ENCODE measurements at places on chromosomes 7 and 10.

DNA sequence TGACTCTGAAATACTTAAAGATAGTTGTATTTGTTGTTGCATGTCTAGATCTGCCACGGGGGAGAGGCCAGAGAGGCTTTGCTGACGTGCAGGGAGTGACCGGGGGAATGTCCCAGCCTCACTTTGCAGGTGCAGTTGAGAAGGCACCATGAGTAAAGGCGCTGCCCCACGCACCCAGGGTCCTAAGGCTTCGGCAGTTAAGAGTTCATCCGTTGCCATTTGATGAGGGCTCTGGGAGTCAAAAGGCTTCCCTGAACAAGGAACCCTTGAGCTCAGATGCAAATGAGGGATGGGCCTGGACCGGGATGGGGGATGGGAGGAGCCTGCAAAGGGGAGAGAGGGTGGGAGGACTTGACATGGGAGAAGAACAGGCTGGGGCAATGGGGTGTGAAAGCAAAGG, 20.4 kb downstream of the PPP2R2D start:
- DNase-seq, result no peak

- no peak for DNase-seq
Observed at GRCh38 chr7:133672866-133673265, 420.0 kb downstream of the EXOC4 start.

DNA sequence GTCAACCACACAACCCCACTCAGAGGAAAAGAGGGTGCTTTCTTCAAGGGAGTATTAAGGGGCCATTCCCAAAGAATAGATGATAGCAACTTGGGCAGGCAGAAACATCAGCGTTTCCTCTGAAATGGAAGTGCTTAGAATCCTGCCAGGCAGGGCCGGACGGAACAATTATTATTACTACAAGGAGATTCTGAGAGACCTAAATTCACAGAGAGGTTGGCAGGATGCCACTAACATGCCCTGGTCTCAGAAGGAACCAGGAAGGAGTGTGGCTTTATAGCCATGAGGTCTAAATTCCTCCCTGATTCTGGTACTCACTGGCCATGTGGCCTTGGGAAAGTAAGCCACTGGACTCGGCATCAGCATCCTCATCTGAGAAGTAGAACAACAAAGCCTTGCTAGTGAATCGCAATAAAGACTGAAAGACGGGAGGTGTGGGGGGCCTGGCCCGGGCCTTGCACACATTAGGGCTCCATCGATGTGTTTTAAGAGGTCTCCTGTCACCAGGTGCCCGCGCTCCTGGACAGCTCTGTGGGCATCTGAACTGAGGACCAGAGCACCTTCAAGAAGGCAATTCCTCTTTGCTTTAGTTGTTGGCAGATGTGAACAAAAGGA, 131.5 kb downstream of the OAT start:
- no peak for DNase-seq

GRCh38 chr7:151844071-151844824, 32.7 kb downstream of the PRKAG2 start:
- no peak for DNase-seq

DNA sequence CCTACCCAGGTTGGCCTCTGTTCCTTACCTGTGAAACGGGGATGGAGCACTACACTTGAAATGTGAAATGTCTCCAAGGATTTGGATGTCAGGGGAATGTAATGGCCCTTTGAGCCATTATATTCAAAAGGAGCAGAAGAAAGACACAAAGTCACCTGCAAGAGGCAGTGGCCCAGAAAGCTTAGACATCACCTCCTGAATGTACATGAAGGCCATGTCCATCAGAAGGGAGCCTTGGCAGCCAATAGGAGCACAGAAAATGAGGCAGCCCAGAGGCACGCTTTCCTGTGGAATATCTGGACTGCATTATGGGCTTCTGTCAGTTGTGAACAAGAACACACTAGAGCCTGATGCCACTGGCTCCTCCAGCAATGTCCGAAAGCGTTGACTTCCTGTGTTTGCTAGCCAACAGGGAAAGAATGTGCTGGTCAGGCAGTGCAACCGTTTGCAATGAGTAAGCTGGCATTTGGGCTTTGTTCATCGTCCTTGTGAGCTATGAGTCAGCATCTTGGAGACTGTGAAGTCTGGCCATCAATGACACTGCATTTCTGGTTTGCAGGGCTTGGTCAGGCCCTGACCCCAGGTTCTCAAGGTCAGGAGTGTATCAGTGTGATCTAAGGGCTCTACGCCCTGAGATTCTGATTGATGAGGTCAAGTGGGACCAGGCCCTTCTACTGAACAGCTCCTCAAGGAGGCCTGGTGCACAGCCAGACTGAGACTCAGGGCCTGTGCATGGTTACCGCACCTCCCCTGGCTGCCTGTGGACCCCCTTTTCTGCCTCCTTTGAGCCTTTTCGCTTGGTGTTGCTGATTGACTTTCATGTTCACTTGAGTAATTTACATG, 222.4 kb downstream of the RPS24 start:
- no peak for DNase-seq

- no peak for DNase-seq
Observed at GRCh38 chr7:112868609-112869008, 78.4 kb upstream of the TMEM168 start.

DNA sequence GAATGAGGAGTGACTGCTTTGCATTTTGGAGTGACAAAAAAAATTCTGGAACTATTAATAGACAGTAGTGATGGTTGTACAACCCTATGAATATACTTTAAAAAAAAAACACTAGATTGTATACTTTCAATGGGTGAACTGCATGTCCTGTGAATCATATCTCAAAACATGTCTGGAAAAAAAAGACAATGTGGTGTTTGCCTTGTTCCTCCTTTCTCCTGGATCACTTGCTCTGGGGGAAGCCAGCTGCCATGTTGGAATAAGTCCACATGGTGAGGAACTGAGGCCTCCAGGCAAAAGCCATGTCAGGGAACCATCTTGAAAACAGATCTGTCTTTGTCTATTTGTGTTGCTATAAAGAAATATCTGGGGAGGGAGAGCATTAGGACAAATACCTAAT, 39.5 kb upstream of the YAE1 start:
- DNase-seq, result no peak

DNA sequence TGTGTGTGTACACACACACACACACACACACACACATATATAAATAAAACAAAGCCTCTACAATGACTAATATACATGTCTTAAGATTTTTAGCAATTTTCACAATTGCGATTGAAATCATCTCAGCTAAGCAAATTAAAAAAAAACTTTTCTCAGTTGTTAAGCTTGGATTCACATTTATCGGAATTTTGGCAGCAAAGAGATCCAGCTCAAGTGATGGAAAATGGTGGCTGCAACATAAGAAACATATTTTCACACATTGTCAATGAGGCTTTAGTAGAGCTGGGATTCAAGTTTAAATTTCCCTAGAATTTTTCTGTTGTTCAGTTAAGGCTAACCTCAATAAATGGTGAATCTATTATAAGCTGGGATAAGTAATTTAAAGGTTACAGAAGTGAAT, 768.6 kb upstream of the SORCS1 start:
- DNase-seq, result no peak

GRCh38 chr10:130934293-130935127, 377.0 kb downstream of the TCERG1L start:
- no peak for DNase-seq

- no peak for DNase-seq
Observed at GRCh38 chr10:66337211-66337610, 588.6 kb upstream of the LRRTM3 start.

DNA sequence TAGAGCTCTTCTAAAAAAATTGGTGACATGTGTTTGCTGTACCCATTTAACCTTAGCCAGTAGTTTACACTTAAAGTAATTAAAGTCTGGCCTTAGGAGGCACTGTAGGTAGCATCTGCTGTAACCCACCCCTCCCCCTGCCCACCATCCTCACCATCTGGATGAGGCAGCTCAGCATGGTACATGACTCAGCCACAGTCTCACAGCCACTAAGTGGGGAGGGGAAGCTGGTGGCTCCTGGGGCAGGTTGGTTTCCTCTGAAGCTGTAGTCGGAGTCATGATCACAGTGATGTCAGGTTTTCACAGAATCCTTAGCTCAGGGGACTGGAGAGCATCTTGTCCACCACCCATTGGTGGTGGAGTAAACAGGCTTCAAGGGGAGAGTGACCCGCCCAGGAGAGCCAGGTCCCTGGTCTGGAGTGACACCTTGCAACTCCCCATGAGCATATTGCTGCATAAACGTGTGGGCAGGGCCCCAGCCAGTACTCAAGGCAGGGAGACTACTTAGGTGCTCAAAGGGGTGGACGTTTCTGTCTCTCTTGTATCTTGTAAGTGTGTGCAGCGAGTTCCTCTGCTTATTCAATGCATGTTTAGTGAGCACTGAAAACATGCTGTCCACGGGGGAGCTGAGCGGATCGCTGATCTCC, 125.9 kb downstream of the GRK5 start:
- DNase-seq, result peak; percentile 72

GRCh38 chr10:32372000-32372875, 25.3 kb upstream of the EPC1 start:
- no peak for DNase-seq

DNA sequence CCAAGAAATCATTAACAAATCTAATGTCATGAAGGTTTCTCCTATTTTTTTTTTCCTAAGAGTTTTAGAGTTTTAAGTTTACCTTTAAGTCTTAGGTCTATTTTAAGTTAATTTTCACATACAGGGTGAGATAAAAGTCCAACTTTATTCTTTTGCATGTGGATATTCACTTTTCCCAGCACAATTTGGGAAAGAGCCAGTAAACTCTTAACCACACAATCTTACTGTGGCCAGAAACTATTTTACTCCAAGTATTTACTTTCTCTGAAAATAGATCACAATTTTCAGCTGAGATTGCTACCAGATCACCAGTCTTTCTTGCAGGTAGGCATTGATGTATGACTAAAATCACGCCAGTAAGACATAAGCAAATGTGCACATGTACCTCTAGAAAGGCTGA, 728.5 kb downstream of the TNS3 start:
- no peak for DNase-seq

- DNase-seq, result no peak
Observed at GRCh38 chr10:29669149-29669548, 34.4 kb upstream of the SVIL start.

- DNase-seq, result no peak
Observed at GRCh38 chr10:78412605-78413004, 378.9 kb downstream of the RPS24 start.

DNA sequence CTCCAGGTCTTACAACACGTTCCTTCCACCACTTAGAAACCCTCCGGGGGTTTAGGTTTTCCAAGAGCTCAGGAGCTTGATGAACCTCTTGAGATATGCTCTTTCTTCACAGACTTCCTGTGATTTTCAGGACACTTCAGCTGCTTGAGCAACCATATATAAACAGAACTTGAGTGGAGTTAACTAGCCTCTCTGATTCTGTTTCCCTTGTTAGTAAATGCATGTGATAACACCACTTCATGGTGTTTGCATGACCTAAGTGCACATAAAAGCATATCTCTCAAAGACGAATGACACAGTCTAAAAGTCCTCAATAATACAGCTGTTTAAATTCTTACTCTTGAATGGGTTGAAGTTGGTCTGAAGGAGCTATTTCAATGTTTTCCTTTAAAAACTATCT, 9.9 kb downstream of the PRR15 start:
- DNase-seq, result no peak

- no peak for DNase-seq
Observed at GRCh38 chr10:5457741-5458140, 41.6 kb downstream of the CALML5 start.

DNA sequence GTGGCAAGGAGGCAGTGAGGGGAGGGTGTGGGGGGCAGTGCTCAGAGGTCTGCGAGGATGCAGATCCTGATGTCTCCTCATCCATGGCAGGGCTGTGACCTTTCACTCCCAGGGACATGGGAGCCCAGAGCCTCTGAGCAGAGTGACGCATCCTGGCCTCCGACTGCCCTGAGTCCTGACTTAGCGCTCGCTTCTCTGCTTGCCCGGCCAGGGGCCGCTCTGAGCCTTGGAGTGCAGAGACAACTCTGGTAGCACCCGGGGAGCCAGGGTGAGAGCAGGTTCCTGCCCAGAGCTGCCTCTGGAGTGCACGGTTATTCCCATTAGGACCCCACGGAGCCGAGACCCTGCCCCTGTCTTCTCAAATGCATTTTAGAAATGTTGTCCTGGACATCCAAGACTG, 188.0 kb downstream of the TCERG1L start:
- DNase-seq, result no peak

DNA sequence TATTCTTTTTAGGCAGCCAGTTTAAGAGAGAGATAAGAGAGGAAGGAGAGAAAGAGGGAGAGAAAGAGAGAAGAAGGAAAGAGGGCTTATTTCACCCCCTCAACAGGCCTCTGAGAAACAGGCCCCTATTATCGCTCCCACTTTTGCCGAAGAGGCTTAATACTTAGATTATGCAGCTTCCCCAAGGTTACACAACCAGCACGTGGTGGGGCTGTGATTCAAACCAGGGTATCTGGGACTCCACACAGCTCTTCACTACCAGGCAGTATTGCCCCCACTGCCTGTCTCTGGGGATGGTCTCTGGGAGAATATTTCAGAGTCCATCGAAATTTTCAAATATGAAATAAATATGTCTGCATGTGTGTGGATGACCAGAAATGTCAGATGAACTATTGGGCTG, 3.0 kb downstream of the GIMAP1 start:
- no peak for DNase-seq

GRCh38 chr10:117246997-117247671, 6.2 kb downstream of the SLC18A2 start:
- DNase-seq, result no peak

GRCh38 chr10:21015851-21016250, 118.7 kb upstream of the NEBL start:
- DNase-seq, result no peak

DNA sequence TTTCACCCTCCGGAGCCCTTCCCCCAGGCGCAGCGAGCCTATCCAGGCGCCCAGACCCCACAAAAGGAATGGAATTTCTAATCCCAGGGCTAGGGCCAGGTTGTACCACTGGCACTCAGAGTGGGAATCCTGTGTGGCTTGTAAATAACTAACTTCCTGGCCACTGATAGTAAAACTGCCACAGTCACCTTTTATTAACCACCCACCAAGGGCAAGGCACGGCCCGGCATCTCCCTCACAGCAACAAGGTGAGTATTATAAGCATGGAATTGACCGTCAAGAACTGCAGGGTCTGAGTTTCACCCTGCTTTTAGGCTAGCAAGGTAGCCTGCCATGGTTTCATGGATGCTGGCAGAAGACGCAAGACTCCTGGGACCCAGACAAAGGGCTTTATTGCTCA, 51.1 kb downstream of the SPOCK2 start:
- DNase-seq, result no peak

DNA sequence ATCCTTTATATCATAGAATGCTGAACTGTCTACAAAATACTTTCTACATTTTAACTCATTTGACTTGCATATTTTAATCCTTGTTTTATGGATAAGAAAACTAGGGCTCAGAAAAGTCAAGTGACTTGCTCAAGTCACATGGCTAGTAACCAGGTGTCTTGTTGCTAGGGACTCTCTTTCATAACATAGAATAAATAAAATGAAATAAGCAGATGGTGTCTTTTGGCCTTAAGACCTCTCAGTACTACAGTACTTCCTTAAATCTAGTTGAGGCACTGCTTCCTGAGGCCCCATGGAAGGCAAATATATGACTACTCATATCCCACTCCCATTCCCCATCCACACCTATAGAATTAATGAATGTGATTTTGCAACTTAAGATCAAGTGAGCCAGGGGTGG, 87.9 kb downstream of the CDK6 start:
- no peak for DNase-seq

All from activated T-cell treated with anti-CD3 and anti-CD28 coated beads, Interleukin-2, amount 50 U/mL, for 72 hours (primary cell).